ENCODE measurements at places on chromosomes 1 and 21.

DNA sequence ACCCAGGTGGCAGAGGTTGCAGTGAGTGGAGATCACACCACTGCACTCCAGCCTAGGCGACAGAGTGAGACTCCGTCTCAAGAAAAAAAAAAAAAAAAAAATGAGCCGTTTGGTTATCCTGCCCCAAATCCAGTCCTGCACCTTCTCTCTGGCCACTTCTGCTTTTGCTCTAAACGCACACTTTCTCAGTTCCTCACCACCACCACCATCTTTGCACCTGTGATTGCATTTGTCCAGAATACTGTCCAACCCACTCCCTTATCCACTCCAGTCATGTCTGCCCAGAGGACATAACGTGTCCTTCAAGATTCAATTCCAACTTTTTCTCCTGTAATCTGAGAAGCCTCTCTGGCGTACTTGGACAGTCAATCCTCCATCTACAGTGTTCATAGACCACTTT, 2.2 kb upstream of the NEK2 start:
- DNase-seq = no peak

DNA sequence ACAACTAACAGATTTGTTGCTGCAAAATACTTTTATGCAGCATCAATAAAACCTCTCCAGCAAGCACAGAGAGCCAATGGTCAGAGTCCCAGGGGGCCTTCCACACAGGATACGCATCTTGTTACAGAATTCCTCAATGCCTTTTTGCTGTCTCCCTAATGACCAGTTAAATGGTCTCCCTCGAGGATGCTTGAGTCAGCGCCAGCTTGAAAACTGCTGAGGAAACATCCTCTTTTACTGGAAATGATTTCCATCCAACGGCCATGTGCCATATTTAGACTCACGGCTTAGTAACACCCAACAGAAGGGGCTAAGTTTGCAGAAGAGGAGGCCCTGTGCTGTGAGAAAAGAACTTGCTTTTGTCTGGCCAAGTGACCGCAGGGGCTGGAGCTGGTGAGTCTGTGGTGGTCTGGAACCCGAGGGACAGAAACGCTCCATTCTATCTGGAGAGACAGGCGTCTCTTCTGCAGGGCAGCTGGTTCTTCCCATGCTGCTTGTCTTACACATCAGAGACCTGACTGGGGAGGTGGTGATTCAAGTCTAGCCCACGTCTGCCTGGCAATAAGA, 496.4 kb downstream of the SETD4 start:
- DNase-seq = no peak

DNA sequence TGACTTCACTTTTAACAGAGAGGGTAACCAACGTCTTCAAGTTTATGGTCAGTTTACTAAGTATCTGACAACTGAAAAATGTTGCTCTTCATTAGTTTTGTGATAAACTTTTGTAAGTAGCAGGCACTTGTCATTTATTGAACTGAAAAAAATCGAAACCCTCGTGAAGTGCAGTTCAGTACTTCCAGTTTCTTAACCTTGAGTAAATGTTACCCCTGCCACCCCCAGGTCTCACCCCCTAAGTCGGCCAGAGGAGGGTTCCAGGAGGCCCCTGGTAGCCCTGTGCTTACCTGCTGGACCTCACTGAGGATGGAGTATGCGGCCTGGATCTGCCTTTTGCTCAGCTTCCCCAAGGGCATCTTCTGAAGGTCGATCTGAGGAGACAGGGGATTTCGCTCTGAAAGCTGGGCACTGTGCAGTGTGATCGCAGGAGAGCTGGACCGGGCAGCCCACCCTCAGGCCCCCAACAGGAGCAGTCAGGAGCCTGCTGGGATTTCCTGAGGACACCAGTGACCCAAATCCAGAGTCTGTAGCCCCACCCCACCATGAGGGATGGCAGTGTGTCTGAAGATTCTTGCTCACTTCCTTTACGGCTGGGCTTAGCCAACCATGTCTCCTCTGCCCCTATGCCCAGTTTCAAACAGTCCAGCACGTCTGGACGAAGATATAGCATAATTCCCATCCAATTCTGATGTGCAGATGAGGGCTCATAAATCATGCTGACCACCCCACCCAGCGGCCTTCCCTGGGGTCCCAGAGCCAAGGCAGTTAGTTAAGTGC, 37.6 kb downstream of the PARP1 start:
- no peak for DNase-seq

GRCh38 chr1:161718559-161719324, 2.6 kb upstream of the FCRLB start:
- DNase-seq = no peak

GRCh38 chr1:47872886-47873285, 124.3 kb downstream of the TRABD2B start:
- no peak for DNase-seq

DNA sequence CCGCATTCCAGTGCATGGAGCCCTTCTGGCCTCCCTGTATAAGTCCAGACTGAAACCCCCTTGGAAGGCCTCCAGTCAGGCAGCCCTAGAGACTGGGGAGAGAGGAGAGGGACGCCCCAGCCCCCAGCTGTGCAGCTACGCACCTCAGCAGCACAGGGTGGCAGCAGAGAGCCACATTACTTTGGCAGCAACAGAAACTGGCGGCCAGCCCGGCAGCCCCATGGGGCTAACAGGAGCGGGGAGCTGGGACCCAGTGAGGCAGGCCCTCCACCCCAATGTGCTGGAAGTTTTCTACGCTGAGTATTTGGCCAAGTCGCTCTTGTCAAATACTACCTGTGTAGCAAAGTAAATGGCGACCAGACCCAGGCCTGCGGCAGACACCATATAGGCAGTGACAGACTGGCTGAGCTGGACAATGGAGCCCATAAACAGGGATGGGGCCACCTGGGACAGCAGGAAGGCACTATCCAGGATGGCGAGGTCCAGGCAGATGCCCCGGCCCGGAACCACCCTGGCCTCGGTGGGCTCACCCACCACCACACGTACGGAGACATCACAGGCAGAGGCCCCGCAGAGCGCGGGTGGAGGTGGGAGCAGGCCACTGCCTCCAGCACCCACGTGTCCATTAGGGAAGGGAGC, 21.2 kb downstream of the SLC45A3 start:
- peak; percentile 44 for DNase-seq

DNA sequence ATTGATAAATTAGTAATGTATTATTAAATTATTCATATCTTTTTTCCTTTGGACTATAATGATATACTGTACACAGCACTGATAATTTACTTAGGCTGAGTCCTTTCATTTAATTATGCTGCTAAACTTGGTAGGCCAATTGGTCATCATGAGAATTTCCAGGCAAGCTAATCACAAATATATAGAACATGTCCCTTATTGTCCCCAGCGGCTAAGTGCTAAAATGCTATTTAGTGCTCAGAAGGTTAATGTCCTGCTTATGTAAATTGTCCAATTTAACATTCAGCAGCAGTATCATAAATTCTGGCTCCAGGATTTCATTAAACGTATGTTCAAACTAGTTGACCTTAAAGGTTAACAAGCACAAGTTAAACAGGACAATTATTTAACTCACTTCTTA, 30.0 kb upstream of the RRP15 start:
- no peak for DNase-seq

GRCh38 chr21:27818847-27819246, 852.0 kb upstream of the ADAMTS5 start:
- no peak for DNase-seq
